Islet precursor cell (in vitro differentiated cells): ENCODE measurements at places on chromosomes 3 and 15.

DNA sequence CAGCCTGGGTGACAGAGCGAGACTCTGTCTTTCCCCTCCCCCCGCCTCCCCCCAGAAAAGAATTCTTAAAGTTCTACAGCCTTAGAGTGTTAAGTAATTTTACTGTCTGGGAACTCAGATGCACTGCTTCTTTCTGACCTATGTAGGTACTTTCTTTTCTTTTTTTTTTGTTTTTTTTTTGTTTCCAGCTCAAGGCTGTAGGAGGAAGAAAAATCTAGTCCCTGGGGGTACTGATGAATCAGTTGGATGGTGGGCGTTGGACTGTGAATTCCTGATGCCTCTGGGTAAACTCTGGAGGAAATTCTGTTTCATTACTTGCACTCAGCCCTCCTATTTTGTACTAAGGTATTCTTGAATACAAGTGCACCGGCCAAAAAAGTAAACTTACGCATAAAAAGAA is 10.8 kb downstream of the GHRL start:
- DNase-seq = no peak

- DNase-seq = no peak
Observed at GRCh38 chr3:107446706-107447105, 69.5 kb downstream of the CCDC54 start.

DNA sequence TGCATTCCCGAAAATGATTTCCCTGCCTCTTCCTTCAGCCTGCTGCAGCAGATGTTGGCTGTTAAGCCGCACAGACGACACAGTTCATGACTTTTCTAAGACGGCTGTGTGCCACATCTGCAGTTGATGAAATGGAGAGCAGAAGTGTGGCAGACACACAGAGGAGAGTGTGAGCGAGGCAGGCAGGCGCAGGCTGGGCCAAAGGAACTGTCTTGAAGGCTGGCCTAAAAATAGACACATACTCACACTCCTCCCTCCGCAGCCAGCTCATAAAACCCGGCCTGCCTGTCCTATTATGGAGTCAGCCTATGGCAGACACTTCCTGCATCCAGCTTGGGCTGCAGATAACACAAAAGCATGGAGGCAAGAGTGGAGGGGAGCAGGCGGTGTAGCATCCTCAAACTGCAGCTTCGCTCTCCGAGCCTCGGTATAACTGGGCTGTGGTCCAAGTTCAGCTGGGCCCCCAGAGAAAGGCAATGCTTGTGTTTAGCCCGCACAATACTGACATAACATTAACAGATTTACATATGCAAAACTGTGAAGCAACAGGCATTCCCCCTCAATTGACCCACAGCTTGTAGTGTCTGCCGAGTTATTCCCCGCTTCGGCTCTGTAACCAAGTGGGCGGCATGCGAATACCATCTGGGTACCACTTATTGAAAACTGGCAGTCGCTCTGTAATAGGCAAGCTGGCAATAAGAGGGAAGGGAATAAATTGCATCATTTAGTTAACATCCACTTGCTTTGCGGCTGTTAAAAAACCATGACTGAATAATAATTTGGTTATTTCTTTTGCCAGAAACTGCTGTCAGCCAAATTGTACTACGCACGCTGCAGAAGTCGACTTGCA is 40.8 kb downstream of the FOXP1 start:
- DNase-seq = peak; percentile 89

DNA sequence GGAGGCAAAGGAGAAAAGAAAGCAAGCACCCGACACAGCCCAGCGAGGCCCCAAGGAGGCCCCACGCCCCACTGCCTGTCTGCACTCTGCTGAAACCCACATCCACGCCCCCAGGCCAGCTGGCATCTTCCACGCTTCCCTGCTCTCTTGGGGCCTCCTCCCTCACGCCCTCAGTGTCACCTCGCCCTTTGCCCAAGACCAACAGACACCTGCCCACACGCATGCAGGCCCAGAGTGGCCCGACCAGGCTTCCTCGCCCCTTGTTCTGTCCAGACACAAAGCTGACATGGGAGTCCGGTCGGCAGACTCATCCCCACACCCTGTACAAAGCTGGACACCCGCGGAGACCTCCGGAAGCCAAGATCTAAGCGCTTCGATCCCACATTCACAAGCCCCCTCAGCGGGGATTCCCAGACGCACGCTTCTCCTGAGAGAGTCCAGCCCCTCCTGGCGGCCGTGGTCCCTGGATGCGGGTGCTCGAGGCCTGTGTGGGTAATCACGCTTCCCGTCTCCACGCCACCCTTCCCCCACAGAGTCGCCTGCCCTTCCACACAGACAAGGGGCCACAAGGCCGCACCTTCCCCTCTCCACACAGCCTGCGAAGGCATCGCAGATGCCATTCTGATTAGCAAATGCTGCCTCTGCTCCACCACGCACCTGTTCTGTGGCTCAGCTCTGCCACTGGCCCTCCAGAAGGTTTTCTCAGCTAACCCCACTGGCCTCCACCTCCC is 176.6 kb downstream of the XXYLT1 start:
- DNase-seq = no peak
